NCI-H1930 (cell line): ENCODE measurements at places on chromosomes 7 and 10.

GRCh38 chr7:77531038-77531437, 6.1 kb upstream of the PTPN12 start:
- no peak for DNase-seq

- DNase-seq, result no peak
These were observed 107.4 kb upstream of the FAM204A start for GRCh38 chr10:118449521-118449920.

DNA sequence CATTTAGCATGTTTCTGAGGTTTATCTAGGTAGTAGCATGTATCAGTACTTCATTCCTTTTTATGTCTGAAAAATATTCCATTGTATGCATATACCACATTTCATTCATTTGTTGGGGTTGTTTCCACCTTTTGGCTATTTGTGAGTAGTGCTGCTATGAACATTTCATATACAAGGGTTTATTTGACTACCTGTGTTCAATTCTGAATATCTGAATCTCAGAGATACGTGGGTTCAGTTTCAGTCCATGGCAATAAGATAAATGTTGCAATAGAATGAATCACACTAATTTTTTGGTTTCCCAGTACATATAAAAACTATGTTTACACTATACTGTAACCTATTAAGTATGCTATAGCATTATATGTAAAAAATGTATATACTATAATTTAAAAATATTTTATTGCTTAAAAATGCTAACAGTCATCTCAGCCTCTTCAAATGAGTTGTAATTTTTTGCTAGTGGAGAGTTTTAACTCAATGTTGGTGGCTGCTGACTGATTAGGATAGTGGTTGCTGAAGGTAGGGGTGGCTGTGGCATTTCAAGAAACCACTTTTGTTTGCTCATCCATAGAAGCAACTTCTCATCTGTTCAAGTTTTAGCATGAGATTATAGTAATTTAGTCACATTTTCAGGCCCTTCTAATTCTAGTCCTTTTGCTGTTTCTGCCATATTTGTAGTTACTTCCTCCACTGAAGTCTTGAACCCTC, 13.9 kb downstream of the PLEKHA1 start:
- no peak for DNase-seq

DNA sequence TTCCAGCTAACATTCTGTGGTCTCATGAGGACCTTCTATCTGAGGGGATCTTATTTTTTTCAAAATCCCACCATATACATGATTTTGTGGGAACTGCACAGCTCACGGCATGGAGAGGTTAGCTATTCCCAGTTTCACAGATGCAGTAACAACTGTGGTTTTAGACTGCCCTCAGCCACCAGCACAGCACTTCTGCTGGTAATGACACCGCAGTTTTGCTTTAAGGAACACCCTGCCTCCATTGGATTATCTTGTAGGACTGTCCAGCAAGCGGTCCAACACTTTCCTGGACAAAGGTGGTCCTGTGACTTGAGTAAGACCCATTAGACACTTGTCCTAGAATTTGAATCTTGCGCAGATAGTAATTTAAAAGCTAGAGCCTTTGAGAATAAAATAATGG, 65.3 kb upstream of the SMNDC1 start:
- DNase-seq, result no peak

DNA sequence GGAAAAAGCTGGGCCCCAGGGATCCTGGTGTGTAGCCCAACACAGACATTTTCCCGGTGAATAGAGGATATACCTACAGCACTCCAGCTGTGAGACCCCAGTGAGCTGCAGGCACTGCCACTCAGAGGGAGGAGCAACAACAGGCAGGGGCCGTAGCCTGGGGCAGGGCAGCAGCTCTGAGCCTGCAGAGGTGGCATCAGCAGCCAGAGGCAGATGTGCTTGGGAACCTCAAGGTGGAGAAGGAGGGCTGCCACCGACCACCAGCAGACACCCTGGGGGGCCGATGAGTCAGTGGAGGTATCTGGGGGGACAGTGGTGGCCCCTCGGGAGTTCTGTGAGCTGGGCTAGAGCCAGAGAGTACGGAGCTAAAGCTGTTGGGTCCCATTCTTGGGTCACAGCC, 110.2 kb upstream of the GDF10 start:
- no peak for DNase-seq

GRCh38 chr7:25025218-25025671, 45.3 kb upstream of the OSBPL3 start:
- no peak for DNase-seq

- no peak for DNase-seq
These were observed 149.4 kb upstream of the MKI67 start for GRCh38 chr10:128275388-128276177.

- no peak for DNase-seq
These were observed 171.9 kb downstream of the ARHGAP12 start for GRCh38 chr10:31756729-31757110.

DNA sequence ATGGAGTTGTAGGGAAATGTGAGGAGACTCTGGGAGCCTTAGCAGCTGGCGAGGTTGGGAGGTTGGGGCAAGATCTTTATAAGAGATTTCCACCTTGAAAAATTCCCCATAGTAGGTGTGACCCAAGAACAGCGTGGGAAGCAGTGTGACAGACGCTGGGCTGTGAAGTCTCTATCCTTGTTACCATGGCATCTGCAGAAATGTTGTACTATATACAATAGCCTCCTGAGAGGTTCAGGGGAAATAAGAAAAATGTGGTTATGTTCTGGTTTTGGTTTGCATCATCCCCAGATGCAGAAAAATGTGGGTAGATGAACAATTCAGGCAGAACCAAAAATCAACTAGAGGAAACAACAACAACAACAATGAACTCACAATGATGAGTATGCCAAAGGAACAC, 498.6 kb downstream of the SH2D4B start:
- DNase-seq, result no peak

GRCh38 chr7:37815671-37816371, 32.6 kb upstream of the NME8 start:
- no peak for DNase-seq

DNA sequence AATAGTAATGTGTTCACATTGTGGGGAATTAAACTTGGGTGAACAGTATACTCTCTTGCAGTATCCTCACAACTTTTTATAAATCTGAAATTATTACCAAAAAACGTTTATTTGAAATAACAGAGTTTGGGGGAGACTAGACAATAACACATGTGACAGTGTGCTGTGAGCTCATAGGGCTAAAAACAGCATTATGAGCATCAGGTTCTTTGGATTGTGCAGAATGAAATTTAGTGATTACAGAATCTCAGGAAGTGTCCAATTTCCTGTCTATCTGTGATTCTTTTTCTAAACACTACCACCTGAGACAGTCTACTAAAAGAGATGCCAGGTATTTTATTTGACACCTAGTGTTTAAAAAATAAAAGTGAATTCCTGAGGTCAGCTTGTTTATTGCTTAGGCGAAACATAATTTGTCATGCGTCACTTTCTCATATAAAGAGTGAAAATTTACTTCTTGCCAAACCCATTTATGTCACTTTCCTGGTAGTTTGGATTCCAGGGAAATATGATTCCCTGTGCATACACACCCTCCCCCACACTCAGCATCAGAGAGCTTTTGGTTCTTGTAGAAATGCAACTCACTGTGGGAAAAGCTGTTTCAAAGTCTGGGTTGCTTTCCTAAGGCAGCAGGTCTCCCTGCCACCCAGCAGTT, 71.2 kb downstream of the AOAH start:
- no peak for DNase-seq

DNA sequence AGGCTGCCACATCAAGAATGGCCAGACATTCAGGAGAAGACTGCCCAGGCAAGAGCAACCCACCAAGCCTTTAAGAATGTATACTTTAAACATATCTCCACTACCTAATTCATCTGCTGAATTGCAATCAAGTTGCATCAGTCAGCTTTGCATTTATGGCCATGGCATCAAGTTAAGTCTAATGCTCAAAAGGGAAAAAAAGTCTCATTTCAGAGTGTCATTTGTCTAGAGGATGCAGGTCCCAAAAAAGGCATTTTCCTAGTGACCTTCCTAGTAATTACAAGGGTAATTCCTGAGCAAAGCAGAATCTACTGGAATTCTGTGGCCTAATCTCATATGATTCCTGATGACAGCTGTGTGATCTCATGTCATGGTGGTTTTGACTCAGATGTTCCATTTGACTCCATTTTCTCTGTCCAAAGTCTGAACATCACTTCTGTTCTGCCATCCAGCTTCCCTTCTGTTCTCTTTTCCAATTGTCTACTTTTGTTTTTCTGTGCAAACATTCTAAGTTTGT, 7.3 kb upstream of the CABCOCO1 start:
- DNase-seq, result no peak

GRCh38 chr7:48781752-48782151, 142.6 kb upstream of the CDC14C start:
- DNase-seq, result no peak

- DNase-seq, result no peak
These were observed 50.2 kb downstream of the APBB1IP start for GRCh38 chr10:26488344-26488743.

DNA sequence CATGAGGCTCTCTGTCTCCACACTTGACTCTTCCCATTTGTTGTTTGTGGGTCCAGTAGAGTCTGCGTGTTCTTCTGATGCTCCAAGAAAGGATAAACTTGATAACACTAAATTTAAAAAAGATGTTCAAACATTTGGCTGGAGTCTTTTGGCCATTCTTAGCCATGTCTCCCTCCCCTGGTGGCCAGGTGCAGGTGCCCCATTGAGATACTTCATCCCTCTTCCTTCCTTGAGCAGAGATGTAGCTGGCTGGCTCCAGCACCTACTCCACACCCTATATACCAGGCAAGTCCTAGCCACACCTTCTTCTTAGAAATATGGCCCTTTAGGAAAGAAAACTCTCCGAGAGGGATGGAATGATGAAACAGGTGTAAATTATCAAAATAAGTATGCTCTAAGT, 103.2 kb upstream of the GJD4 start:
- no peak for DNase-seq

- DNase-seq, result no peak
These were observed 21.6 kb downstream of the RBM28 start for GRCh38 chr7:128322040-128322643.

GRCh38 chr7:9978106-9979064, 995.3 kb upstream of the PHF14 start:
- DNase-seq, result no peak

DNA sequence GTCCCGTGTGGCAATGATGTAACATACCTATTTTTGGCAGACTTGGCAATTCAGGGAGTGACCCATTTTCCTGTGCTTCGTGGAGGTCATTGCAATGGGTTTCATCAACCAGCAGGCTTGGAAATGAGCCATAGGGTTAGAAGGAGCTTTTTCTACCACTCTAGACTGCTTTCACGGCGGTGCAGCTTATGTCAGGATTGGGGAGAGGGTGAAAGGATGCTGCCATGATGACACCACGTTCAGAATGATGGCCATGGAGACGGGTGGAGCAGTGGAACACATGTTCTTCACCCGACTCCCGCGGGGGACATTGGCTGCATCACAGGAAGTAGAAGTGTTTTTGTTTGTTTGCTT, 220.2 kb downstream of the EMX2 start:
- DNase-seq, result peak; percentile 17

DNA sequence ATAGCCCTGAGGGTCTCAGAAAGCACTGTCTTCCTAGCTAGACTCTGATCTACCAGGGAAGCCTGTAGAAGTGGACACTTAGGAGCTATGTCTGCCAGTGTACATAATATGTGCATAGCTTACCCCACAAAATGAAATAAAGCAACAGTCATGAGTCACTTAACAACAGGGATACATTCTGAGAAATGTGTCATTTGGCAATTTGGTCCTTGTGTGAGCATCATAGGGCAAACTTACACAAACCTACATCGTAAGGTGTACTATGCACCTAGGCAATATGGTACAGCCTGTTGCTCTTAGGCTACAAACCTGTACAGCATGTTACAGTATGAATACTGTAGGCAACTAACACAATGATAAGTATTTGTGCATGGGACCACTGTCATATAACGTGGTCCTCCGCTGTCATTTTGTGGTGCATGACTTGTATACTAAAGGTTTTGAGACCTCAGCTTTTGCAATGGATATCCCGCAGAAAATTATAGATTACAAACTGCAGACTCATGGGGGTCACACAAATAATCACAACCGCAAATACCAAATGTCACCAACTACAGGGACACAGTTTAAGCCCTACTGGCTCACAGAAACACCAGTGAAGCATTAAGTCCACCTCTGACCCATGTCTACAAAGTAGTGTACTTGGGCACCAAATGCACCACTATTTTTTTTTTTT, 1.7 kb downstream of the URGCP start:
- DNase-seq, result no peak

DNA sequence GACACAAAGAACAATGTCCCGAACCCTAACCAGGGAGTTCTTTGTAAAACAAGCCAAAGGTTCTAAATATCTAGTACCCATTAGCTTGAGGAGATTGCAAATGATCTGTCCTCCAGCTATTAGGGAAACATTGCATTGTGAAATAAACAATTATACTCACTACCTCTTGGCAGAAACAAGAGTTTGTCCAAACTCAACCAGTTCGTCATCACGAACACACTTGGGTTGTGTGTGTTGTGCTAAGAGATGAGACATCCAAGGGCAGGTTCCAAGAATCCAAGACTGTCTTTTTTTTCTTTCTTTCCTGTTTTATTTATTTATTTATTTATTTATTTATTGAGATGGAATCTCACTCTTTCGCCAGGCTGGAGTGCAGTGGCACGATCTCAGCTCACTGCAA, 793.1 kb upstream of the AUTS2 start:
- DNase-seq, result no peak

GRCh38 chr10:27884185-27884641, 114.7 kb downstream of the ODAD2 start:
- DNase-seq, result no peak

- DNase-seq, result no peak
These were observed 2.3 kb downstream of the ERLIN1 start for GRCh38 chr10:100183481-100183880.

DNA sequence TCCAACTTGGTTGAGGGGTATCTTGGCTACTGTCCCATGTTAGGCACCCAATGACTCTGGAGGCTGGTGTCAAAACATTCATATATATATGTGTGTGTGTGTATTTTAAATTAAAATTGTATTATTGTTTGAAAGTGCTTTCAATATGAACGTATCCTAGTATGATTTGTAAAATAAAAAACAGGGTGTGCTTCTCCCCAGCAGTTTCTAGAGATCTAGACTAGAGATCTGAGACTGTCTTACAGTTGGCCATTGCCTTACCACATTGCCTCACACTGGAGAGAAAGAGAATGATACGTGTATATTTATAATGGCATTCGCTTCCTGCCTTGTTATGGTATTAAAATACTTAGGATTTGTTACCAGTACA, 1.2 kb downstream of the BAG3 start:
- DNase-seq, result no peak

- peak; percentile 37 for DNase-seq
These were observed 194.0 kb downstream of the CFTR start for GRCh38 chr7:117673839-117674238.

GRCh38 chr7:154652564-154652963, 350.4 kb downstream of the PAXIP1 start:
- no peak for DNase-seq

GRCh38 chr10:7184660-7185366, 226.0 kb downstream of the SFMBT2 start:
- no peak for DNase-seq
